ENCODE measurements at places on chromosomes 7 and 10. TPM values are rescaled to one million over a fixed set of nuclear protein-coding genes. Genes with fewer than 3 reads are reported as not detected.
A peak's percentile ranks its signal among the peaks of the same experiment; 100 is the strongest.

The GAD2 gene
- total RNA-seq, result not detected

The CDHR1 gene
- 0.91 TPM for total RNA-seq

The BMPER gene
- total RNA-seq, result not detected

The BUD31 gene
- 162 TPM for total RNA-seq

The SPDYE5 gene
- not detected for total RNA-seq

The VENTX gene
- total RNA-seq, result not detected

The RBM33 gene
- total RNA-seq, result 74.6 TPM

The FGL2 gene
- 1.1 TPM for total RNA-seq

The TMEM213 gene
- total RNA-seq, result not detected

The CPA1 gene
- not detected for total RNA-seq

The ACTL6B gene
- not detected for total RNA-seq

The TDRD1 gene
- total RNA-seq, result 0.21 TPM

DNA sequence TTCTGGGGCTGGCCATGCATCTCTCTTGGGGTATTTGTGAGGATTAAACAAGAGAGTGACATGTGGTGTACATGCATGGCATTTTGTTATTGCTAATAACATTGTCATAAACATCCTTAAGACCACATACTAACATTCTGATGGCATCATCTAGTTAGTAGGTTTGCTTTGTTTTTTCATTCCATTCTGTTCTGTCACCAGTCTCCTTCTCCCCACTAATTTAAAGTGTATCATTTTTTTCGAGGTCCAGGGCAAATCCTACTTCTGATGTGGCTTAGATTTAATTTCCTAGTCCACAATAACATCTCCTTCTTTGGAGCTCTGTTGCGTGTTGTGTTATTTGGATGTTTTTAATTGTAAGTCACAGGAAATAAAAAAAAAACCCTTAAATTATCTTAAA, 248.1 kb downstream of the LRMDA start:
- no peaks in the 10 kb centered on the region for H3K36me3 ChIP-seq
- H3K27me3 ChIP-seq, result peaks cover 20% of the 10 kb centered on the region
- H3K4me1 ChIP-seq, result no peaks in the 10 kb centered on the region

GRCh38 chr7:46229409-46229808, 308.3 kb upstream of the IGFBP3 start:
- no peak for DNase-seq
- no peak overlapping the region for H3K27ac ChIP-seq
- H3K36me3 ChIP-seq, result no peaks in the 10 kb centered on the region
- H3K4me1 ChIP-seq, result no peaks in the 10 kb centered on the region
- H3K4me3 ChIP-seq, result no peak overlapping the region

DNA sequence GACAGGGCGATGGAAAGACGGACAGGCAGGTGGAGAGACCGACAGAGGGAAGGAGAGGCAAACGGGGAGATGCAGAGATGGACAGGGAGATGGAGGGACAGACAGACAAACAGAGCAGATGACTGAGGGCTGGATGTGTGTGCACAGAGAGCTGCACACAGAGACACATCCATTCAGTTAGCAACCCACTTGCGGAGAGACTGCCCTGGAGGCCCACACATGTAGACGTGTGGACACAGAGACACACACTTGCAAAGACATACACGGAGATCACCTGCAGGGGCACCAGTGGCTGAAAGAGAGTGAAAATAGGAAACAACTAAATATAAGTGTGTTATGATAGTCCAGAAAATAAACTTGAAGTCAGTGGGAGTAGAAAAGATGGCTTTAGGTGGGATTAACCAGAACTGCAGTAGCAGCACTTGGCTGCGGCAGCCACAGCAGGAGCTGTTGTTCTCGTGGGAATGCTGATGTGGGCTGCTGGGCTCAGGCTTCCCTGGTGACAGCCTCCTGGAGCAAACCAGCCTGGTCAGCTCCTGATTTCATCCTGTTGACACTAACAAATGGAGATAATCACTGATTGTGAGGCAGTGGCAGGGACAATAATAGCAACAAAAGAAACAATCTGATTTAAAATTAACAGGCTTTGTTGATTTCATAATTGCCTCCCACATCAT, 134.1 kb downstream of the CCNY start:
- no peak for DNase-seq
- peaks cover 2% of the 10 kb centered on the region for H3K36me3 ChIP-seq
- peaks cover 32% of the 10 kb centered on the region for H3K4me1 ChIP-seq

DNA sequence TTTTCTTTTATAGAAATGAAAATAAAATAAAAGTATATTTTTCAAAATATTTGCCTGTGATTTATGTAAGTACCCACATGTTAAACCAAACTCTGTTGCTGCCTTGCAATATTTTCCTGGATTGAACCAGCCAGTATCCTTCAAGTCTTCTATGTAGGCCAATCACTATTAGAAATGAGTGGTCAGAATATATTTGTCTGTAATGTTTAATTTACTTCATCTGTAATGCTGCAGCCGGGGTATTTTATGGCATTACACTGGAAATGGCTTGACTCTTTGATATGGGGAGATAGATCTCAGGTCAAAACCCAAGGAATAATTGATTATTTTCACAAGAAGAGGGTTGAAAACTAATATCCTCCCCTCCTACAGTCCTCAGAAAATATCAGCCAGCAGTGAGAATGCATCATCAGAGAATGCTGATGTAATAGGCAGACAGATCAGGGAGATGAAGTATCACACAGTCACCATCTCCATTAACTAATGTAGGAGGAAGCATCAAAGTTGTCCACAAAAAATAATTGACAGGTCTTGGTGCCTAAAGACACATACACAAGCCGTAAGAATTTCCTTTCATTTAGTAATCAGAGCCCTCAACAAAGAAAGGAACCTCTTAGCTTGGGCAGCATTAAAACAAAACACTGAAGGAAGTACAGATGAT, 82.5 kb downstream of the VWDE start:
- no peak overlapping the region for H3K27ac ChIP-seq
- H3K36me3 ChIP-seq, result no peaks in the 10 kb centered on the region
- DNase-seq, result no peak

- H3K4me1 ChIP-seq, result peaks cover 10% of the 10 kb centered on the region
- no peak overlapping the region for H3K27ac ChIP-seq
- no peak for DNase-seq
- H3K4me3 ChIP-seq, result no peak overlapping the region
- peaks cover 47% of the 10 kb centered on the region for H3K27me3 ChIP-seq
- H3K36me3 ChIP-seq, result no peaks in the 10 kb centered on the region
Measured at GRCh38 chr10:24449321-24449740, 240.4 kb downstream of the KIAA1217 start.

DNA sequence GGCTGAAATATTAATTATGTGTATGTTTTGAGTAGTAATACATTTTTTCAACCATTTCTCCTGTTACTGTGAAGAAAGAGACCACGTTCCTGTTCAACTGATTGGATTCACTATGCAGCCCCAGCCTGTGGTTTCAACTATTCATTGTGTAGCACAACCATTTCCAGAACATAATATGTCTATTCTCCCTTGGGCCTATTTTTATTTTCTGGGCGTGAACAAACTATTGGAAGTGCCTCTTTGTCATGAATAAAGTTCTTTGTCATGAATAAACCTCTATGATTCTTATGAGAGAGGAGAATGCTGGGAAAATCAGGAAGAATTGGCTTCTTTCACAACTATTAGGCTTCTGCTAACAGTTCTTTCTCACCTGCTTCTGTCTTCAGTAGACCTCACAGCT, 152.4 kb downstream of the GNAT3 start:
- no peaks in the 10 kb centered on the region for H3K36me3 ChIP-seq
- no peaks in the 10 kb centered on the region for H3K4me1 ChIP-seq
- H3K4me3 ChIP-seq, result no peak overlapping the region
- H3K27me3 ChIP-seq, result no peaks in the 10 kb centered on the region
- H3K27ac ChIP-seq, result no peak overlapping the region

- H3K4me1 ChIP-seq, result no peaks in the 10 kb centered on the region
- H3K4me3 ChIP-seq, result no peak overlapping the region
- DNase-seq, result no peak
- peaks cover 30% of the 10 kb centered on the region for H3K27me3 ChIP-seq
- no peaks in the 10 kb centered on the region for H3K36me3 ChIP-seq
Measured at GRCh38 chr7:155164316-155164715, 94.2 kb downstream of the HTR5A start.

GRCh38 chr10:29658984-29659965, 24.5 kb upstream of the SVIL start:
- peak; percentile 71 for DNase-seq
- H3K27me3 ChIP-seq, result no peaks in the 10 kb centered on the region
- peaks cover 27% of the 10 kb centered on the region for H3K36me3 ChIP-seq
- H3K27ac ChIP-seq, result peak overlapping the region; percentile 40

- peaks cover 55% of the 10 kb centered on the region for H3K4me1 ChIP-seq
- peak; percentile 62 for DNase-seq
- H3K4me3 ChIP-seq, result peak within 1 kb of the TSS; percentile 50
- no peak within 1 kb of the TSS for H3K27ac ChIP-seq
Measured at GRCh38 chr10:123147635-123148413, at the start of gene HMX2. Gene HMX2, plus strand, starts transcription at chr10:123148136. Its CDS starts 243 bp downstream, at chr10:123148379.

GRCh38 chr10:84294766-84295447, 33.5 kb upstream of the CCSER2 start:
- H3K4me3 ChIP-seq, result no peak overlapping the region
- no peaks in the 10 kb centered on the region for H3K36me3 ChIP-seq
- H3K4me1 ChIP-seq, result peaks cover 17% of the 10 kb centered on the region
- H3K27ac ChIP-seq, result no peak overlapping the region
- DNase-seq, result no peak
- peaks cover 3% of the 10 kb centered on the region for H3K27me3 ChIP-seq

- H3K4me3 ChIP-seq, result no peak overlapping the region
- no peaks in the 10 kb centered on the region for H3K36me3 ChIP-seq
- H3K27me3 ChIP-seq, result no peaks in the 10 kb centered on the region
- no peak overlapping the region for H3K27ac ChIP-seq
- peaks cover 9% of the 10 kb centered on the region for H3K4me1 ChIP-seq
Measured at GRCh38 chr7:135512135-135512887, 2.4 kb upstream of the CNOT4 start.

GRCh38 chr10:71392292-71392691, 4.4 kb upstream of the CDH23 start:
- H3K27me3 ChIP-seq, result peaks cover 35% of the 10 kb centered on the region
- no peak overlapping the region for H3K27ac ChIP-seq
- no peak overlapping the region for H3K4me3 ChIP-seq
- no peaks in the 10 kb centered on the region for H3K36me3 ChIP-seq
- no peaks in the 10 kb centered on the region for H3K4me1 ChIP-seq
- no peak for DNase-seq

DNA sequence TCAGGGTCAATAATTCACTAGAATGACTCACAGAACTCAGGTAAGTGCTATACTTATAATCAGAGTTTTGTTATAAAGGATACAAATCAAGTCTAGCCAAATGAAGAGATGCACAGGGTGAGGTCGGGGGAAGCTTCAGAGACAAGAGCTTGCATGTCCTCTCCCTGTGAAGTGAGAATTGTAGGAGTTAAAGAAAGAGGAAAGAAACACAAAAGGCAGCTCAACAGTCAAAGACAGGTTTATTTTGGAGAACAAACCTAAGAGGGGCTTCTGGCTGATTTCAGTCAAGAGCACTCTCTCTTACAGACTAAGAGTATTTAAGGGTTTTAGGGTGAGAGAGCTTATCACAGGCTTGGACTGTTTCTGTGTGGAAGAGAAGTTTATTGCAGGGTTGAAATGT, 600.5 kb upstream of the C7orf33 start:
- no peaks in the 10 kb centered on the region for H3K36me3 ChIP-seq
- no peaks in the 10 kb centered on the region for H3K27me3 ChIP-seq
- DNase-seq, result no peak

DNA sequence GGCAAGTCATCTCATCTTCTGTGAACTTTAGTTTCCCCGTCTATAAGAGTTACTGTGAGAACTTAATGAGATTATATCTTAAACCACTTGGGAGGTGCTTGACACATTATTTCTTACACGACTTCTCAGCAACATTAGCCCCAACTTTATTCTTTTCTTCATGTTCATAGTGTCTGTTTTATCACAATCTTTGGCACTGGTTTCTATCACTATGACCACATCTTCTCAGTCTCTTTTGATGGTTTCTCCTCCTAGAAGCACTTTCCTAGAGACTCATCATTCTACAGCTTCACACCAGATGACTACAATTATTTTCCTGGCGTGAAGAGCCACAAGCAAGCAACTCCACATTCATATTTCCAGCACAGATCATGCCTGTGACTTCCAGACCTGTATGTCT, 26.5 kb upstream of the BET1 start:
- no peak overlapping the region for H3K4me3 ChIP-seq
- no peak for DNase-seq
- H3K36me3 ChIP-seq, result no peaks in the 10 kb centered on the region
- no peaks in the 10 kb centered on the region for H3K4me1 ChIP-seq
- peaks cover 29% of the 10 kb centered on the region for H3K27me3 ChIP-seq

GRCh38 chr7:3194501-3195141, 106.4 kb upstream of the SDK1 start:
- no peaks in the 10 kb centered on the region for H3K36me3 ChIP-seq
- H3K27me3 ChIP-seq, result no peaks in the 10 kb centered on the region
- no peak overlapping the region for H3K27ac ChIP-seq
- no peaks in the 10 kb centered on the region for H3K4me1 ChIP-seq
- no peak overlapping the region for H3K4me3 ChIP-seq
- no peak for DNase-seq

- peaks cover 25% of the 10 kb centered on the region for H3K4me1 ChIP-seq
- no peak for DNase-seq
- no peak overlapping the region for H3K4me3 ChIP-seq
- H3K27me3 ChIP-seq, result no peaks in the 10 kb centered on the region
- no peak overlapping the region for H3K27ac ChIP-seq
Measured at GRCh38 chr7:40024841-40025240, 74.8 kb downstream of the CDK13 start.

GRCh38 chr10:129904323-129904722, 59.8 kb downstream of the EBF3 start:
- no peak overlapping the region for H3K4me3 ChIP-seq
- H3K4me1 ChIP-seq, result no peaks in the 10 kb centered on the region

DNA sequence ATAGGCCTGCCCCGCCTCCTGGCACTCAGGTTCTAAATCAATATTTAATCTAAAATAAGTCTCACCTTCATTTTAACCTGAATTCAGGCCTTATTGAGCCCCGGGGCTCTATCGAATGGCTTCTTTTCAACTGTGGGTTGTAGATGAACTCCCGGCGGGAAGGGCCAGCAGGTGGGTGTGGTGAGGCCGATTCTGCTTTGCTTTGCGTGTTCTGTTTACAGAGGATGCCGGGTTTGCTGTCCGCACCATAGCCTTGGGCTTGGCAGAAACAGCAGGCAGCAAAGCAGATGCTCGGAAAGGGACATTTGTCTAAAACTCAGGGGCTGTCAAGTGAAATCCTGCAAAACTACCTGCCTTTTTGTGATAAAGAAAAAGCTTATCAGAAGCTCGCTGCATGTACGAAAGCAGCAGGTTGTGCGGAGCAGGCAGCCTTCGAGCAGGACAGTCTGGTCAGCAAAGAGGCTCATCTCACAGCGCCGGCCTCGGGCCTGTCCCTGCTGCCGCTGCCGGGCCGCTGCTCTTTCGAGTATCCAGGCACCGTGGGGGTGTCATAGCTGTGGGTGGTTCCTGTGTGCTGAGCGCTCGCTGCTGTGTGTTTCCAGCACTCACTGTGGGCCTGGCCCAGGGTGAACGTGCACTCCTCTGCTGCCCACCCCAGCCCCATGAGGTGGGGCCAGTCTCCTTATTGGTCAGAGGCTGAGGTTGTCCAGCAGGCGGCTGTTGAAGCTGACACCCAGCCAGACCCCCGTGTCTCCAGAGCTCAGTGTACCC, 434.8 kb upstream of the FOXK1 start:
- no peak overlapping the region for H3K27ac ChIP-seq
- no peak overlapping the region for H3K4me3 ChIP-seq
- no peak for DNase-seq
- H3K4me1 ChIP-seq, result no peaks in the 10 kb centered on the region
- H3K36me3 ChIP-seq, result no peaks in the 10 kb centered on the region

- peaks cover 30% of the 10 kb centered on the region for H3K36me3 ChIP-seq
- peaks cover 35% of the 10 kb centered on the region for H3K4me1 ChIP-seq
- no peak overlapping the region for H3K27ac ChIP-seq
- no peak overlapping the region for H3K4me3 ChIP-seq
- H3K27me3 ChIP-seq, result no peaks in the 10 kb centered on the region
- DNase-seq, result no peak
Measured at GRCh38 chr10:7287377-7287776, 123.5 kb downstream of the SFMBT2 start.
